Mucosa of gallbladder (tissue), 1 donor: ENCODE measurements at places on chromosomes 12 and 14. TPM values are rescaled to one million over a fixed set of nuclear protein-coding genes. Genes with fewer than 3 reads are reported as not detected.

GRCh38 chr14:96309133-96309895 lies 53.3 kb downstream of the BDKRB1 start:
- peak; percentile 54 for DNase-seq

DNA sequence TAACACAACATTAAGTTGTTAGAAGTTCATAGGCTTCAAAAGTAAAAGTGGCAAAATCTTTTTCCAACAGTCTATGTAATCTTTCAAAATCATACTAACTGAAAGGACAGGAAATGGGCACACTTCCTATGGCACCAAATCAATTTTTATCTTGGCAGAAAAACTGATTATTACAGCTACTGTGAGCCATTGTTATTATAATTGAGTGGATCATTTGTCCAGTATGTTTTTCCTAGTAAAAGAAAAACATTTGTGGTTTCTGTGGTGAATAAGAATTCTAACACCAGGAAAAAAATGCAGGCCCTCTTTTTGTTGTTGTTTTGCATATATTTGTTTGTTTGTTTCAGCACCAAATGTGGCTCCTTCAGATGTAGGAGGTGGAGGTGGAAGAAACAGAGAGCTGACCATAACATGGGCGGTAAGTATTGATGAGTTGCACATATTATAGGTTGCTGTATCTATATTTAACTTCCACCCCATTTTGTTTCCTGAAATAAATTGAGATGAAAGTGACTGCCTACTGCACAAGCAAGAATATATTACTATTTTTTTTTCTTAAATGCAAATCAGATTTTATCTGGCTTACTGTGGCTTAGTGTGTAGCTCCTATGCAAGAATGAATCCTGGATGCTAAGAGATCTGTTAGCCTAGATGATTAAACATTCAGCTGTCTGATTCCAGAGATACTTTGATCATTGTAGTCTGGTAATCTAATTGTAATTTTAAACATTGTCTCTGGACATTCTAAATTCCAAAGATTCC lies 174.1 kb upstream of the PDZRN4 start:
- no peak for DNase-seq

GRCh38 chr12:64663015-64663414 lies 52.7 kb downstream of the RASSF3 start:
- no peak for DNase-seq

DNA sequence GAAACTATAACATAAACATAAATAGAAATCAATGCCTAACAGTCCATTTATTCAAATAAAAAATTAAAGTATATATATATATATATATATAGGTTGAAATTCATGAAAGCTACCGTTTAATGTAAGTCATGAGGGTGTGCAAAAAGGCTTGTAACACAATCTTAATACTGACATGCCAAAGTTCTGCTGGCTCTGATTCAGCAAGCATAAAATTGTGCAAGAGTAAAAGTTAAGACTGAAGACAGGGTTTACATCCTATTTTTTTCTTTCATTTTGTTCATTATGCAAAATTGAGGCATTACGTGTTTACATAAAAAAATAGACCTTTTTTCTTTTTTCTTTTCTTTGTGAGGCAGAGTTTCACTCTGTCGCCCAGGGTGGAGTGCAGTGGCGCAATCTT lies 984.2 kb downstream of the FSCB start:
- no peak for DNase-seq

DNA sequence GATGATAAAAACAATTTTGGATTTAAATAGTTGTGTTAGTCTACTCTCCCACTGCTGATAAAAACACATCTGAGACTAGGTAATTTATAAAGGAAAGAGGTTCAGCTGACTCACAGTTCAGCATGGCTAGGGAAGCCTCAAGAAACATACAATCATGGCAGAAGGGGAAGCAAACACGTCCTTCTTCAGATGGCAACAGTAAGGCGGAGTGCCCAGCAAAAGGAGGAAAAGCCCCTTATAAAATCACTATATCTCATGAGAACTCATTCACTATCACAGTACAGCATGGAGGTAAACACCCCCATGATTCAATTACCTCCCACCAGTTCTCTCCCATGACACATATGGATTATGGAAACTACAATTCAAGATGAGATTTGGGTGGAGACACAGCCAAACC lies 632.1 kb downstream of the SLC16A7 start:
- DNase-seq, result no peak

DNA sequence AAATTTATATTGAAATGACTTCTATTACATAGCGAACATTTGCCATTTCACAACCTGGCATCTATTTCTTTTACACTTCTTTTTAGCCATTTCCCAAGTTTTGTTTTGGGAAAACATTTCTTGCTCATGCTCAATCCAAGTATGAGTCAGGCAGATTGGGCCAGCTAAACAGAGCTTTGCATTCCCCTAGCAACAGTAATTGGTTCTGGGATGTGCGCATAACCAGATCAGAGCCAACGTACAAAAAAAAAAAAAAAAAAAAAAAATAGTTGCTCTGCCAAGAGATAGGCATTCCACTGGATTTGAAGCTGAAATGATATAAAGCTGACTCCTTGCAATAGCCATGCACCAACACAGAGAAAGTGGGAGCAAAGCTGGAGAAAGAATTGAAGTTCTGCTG lies 37.5 kb downstream of the PLCZ1 start:
- DNase-seq, result no peak

DNA sequence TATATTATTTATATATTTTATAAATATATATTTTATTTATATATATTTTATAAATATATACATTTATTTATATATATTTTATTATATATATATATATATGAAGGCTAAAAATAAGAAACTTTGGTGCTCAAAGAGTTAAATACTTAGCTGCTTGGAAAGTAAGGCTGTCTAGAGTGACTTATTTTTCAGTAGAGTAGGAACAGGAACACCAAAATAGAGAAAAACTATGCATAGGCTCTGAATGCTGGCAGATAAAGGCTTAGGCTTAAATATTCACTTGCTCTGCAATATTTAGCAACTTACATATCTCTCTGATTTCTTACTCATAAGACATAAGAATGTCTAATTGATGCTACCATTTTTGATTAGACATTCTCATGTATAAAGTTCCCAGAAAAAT lies 991.2 kb downstream of the VRK1 start:
- no peak for DNase-seq

- DNase-seq, result no peak
These were observed 811.5 kb upstream of the SEL1L start for GRCh38 chr14:82345184-82345583.

DNA sequence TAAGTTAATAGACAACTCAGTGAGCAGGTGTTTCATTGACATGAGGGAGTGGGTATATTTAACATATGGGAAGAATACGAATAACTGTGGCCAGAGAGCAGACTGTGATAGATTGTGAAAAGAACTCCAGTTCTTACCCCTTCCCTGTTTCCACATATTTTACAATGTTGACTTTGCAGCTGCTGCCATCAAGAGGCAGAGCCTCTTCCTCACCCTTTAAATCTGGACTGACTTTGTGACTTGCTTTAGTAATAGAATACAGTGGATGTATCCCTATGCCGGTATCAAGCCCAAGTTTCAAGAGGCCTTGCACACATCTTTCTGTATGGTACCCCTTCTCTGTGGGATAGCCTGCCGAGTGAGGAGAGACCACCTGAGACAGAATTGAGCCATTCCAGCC lies 356.7 kb downstream of the ETNK1 start:
- no peak for DNase-seq

Gene CCDC63
- total RNA-seq, result not detected

Gene SLCO1B1
- 0.12 TPM for total RNA-seq

Gene POTEM
- not detected for total RNA-seq

Gene ITGA7
- 152 TPM for total RNA-seq

Gene EPS8
- 150 TPM for total RNA-seq

Gene KLRB1
- 6.4 TPM for total RNA-seq

Gene IKZF4
- total RNA-seq, result 8.2 TPM
